ENCODE measurements at places on chromosomes 11 and 22. TPM values are rescaled to one million over a fixed set of nuclear protein-coding genes. Genes with fewer than 3 reads are reported as not detected.

Gene HBB
- total RNA-seq = not detected

Gene CAVIN3
- total RNA-seq = 6.8 TPM

Gene PRR5L
- 8.1 TPM for total RNA-seq

Gene SULT4A1
- total RNA-seq = 0.25 TPM

Gene PRG2
- 0.45 TPM for total RNA-seq

Gene NAV2
- total RNA-seq = 0.45 TPM

Gene TMEM86A
- total RNA-seq = 1.1 TPM

Gene SCN2B
- not detected for total RNA-seq

Gene OR8B3
- total RNA-seq = not detected

Gene GALR3
- not detected for total RNA-seq

Gene NADSYN1
- 109 TPM for total RNA-seq

Gene SCN3B
- total RNA-seq = not detected

Gene KLHDC7B
- total RNA-seq = 5.3 TPM

Gene PTGDR2
- total RNA-seq = 31.5 TPM

Gene FGF19
- not detected for total RNA-seq

Gene OR52I1
- not detected for total RNA-seq

Gene ZNHIT2
- 9.4 TPM for total RNA-seq

Gene LGALS1
- total RNA-seq = 1,502 TPM

Gene MMP3
- not detected for total RNA-seq

Gene C11orf16
- total RNA-seq = not detected

Gene MB
- 0.36 TPM for total RNA-seq

Gene ARFGAP3
- 36.9 TPM for total RNA-seq

Gene CCDC34
- total RNA-seq = 13.5 TPM

Gene ZNF280A
- not detected for total RNA-seq

Gene CD3G
- 221 TPM for total RNA-seq

Gene MAP6
- total RNA-seq = 0.14 TPM

Gene KRTAP5-7
- total RNA-seq = 0.25 TPM

Gene C11orf65
- total RNA-seq = 0.39 TPM

Gene EXPH5
- total RNA-seq = 0.84 TPM
